Left ventricle myocardium inferior (tissue), 1 donor: ENCODE measurements at places on chromosomes 12 and 14.

DNA sequence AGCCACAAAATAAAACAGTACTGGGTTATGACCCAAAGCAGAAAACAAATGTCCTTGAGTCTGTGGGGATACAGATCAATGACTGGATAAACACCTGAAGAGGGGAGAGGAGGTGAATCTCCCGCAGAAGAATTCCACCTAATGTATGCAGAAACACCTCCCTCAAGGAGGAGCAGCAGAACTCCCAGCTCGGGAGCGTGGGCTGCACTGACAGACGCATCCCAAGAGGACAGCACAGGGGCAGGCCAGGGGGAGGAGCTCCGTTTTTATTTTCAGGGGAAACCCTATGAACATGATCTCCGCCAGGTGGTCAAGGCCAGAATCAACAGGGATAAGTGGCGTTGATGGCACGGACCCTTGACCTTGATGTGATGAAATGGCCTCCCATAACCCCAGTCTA, 41.8 kb upstream of the PPP2R5C start:
- no peak for DNase-seq

- DNase-seq, result peak; percentile 92
Observed at GRCh38 chr12:46524778-46525177, 152.2 kb upstream of the SLC38A2 start.

- DNase-seq, result no peak
Observed at GRCh38 chr14:96424109-96424989, 32.4 kb downstream of the AK7 start.

DNA sequence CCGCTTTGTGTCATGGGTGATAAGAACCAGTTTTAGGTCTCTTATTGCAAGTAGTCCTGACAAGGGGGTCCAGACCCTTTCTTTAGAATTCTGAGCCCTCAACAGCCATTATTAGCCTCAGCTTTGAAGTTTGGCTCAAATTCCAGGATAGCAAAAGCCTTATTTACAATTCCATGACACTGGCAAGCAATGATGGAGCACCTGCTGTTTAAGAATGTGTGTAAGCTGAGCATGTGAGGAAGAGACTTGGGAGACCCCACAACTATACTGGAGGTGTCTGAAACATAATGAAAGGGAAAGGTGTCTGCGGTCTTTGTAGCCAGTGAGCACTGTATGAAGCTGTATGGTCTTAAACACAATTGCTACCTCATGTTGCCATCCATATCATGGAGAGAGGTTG, 119.8 kb downstream of the TBX5 start:
- DNase-seq, result no peak

DNA sequence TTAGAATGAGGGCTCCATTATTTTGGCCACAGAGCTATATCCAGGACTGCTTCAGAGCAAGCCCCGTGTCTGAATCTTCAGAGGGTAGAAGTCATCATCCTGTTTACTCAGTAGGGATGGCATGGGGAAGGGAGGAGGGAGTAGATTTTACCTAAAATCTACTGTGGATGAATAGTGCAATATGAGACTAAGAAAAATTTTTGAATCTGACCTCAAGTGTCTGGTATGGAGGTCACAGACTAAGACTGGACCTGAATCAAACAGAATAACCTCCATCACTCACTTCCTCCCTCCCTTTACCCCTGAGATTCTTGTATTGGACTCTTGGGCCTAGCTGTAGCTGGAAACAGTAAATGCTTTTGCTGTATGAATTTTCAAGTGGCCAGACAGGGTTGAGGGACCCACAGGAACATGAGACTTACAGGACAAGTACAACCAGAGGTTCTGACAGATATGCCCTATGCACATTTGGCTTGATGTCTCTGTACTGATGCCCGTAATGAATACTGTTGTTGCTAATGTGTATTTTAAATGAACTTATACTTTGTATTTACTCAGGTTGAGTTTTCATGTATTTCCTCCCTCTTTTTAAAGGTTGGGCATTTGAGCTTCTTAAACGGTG, 78.5 kb downstream of the CCDC91 start:
- DNase-seq, result no peak

GRCh38 chr12:71649401-71649800, 14.2 kb downstream of the ZFC3H1 start:
- DNase-seq, result no peak

DNA sequence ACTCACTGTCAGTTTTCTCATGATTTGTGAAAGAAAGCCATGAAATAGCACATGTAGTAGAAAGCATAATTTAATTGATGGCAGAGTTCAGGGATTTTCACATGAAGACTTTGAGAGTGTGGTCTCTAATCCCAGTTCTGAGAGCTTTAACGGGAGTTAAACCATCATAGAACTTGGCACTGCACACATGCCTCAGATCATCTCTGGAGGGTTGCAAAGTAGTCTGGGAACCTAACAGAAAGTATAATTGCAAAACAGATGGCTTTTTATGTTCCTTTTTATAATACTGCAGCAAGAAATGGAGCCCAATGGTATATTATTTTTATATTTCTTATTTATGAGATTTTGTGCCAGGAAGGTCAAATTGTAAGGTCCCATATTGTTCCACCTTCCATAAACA, 77.9 kb downstream of the BHLHE41 start:
- no peak for DNase-seq

DNA sequence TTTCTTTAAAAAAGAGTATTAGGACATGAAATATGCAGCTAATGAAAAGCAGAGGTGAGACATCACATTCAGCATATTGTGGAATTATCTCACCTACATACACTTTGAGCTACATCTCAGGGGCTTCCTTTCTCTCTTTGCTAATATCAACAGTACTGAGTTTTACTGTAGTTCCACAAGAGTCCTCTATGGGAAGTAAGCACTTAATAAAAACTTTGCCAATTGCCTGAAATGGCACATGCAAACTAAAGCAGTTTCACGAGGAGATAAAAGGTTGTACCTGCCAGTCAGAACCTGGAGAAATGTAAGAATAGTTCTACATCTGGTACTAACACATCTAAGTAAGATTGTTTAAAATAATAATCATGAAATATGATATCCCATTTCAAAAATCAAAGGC, 73.5 kb upstream of the GPHB5 start:
- DNase-seq, result no peak

GRCh38 chr12:55874443-55874842, 31.7 kb upstream of the MMP19 start:
- DNase-seq, result no peak

- DNase-seq, result no peak
Observed at GRCh38 chr12:31627456-31628054, 31.9 kb upstream of the ETFBKMT start.

DNA sequence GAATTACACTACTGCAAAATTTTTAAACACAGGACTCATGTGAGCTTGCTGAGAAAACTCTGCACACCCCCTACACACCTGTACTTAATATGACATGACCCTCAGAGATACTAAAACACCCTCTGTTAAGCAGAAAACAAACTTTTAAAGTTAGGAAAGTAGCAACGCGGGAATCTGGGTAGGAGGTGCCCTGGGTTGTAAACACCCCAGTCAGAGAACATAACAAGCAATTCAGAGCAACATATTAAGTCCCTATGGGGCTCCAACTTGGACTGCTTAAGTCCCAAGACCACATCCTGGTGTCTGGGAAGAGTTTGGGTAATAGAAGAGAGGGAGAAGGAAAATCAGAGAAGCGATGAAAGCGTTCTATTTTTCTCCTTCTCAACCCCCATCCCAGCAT, 1.2 kb downstream of the ATF7 start:
- DNase-seq, result no peak

GRCh38 chr12:103814436-103814835, 26.6 kb downstream of the NT5DC3 start:
- DNase-seq, result no peak

DNA sequence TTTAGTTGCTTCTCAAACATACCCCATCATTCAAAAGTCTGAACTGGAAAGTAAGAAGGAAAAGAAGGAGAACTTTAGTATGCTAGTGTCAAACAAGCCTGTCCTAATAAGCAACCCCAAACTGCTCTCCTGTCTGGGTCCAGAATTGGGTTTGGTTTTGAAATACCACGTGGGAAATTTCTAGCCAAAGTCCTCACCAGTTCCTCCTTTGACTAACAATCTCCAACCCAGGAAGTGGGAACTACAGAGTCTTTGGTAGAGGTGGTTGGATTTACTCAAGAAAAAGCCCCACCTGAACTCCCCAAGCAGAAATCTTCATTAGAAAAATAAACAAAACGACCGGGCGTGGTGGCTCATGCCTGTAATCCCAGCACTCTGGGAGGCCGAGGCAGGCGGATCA, 17.4 kb upstream of the EIF4B start:
- no peak for DNase-seq

- no peak for DNase-seq
Observed at GRCh38 chr12:68959143-68959858, 26.3 kb upstream of the CPM start.
